Stimulated activated CD8-positive, alpha-beta memory T cell treated with anti-CD3 and anti-CD28 coated beads, Interleukin-4, amount 100 ng/mL, for 4 hours (primary cell): ENCODE measurements at places on chromosomes 5 and 9.

DNA sequence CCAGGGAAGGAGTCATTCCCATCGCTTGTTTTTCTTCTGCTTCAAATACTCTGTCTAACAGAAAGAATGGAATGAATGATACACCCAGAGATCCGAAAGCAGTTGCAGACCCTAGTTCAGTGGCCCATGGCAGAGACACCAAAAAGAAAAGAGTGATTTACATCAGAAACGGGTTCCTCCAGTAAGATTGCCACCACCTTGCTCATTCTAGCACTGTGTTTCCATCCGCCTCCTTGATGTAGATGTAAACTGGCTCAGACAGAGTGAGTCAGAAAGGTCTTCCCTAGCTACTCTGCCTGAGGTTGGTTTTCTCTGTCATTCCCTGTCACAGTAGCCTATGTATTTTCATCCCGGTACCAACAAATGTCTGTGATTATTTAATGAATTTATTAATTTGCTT is 15.9 kb upstream of the CLINT1 start:
- DNase-seq: no peak

- DNase-seq: no peak
Measured at GRCh38 chr5:73591698-73592501, 26.4 kb downstream of the UTP15 start.

DNA sequence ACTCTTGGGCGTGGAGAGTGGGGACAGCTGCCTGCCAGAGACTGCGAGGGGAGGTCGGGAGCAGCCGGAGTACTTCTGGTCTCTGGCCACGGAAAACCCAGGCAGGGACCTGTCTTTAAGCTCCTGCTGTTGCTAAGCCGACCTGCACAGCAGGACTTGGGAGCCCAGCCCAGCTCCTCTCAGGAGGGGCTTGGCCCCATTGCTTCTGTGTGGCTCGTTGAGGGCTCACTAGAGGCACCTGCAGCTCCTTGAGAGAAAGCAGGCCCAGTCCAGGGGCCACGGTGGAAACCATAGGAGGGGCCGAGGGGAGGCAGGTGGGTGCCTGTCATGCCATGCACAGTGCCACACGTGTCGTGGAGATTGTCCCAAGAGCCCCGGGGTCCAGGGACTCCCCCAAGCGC is 3.3 kb upstream of the LCN2 start:
- no peak for DNase-seq

GRCh38 chr5:76445063-76445462 is 42.0 kb downstream of the IQGAP2 start:
- DNase-seq: no peak

- no peak for DNase-seq
Measured at GRCh38 chr5:87410931-87411330, 1.8 kb downstream of the CCNH start.

- DNase-seq: peak; percentile 36
Measured at GRCh38 chr9:132670457-132671391, at the start of gene GTF3C4. GTF3C4 (plus strand) TSS chr9:132670464; CDS start chr9:132670599, 135 bp downstream.

- no peak for DNase-seq
Measured at GRCh38 chr9:94770334-94770733, 43.8 kb downstream of the AOPEP start.

- DNase-seq: no peak
Measured at GRCh38 chr9:129206401-129206800, 28.3 kb upstream of the IER5L start.

DNA sequence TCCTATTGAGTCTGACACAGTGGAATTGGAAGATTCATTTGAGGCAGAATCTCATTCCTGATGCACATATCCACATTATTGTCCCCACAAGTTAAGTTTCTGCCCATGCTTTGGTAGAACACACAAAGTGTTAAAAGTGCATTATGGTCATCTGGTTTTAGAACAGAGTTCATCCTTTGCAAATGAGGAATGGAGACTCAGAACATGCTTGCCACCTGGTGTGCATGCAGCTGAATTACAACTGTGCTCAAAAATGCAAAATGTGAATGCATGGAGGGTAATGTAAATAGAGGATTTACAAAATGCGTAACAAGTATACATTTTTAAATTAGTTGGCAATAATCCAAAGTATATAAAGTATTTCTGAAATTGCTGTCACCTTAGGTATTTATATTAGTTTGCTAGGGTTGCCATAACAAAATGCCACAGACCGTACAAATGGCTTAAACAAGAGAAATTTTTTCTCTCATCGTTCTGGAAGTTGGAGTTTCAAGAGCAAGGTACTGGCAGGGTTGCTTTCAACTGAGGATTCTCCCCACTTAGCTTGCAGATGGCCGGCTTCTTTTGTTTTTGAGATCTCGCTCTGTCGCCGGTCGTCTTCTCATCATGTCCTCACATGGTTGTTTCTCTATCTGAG is 671.1 kb downstream of the TAF11L14 start:
- no peak for DNase-seq

- DNase-seq: no peak
Measured at GRCh38 chr5:164578911-164579310, 1073.5 kb downstream of the MAT2B start.

GRCh38 chr9:127201071-127201541 is 63.5 kb upstream of the GARNL3 start:
- DNase-seq: no peak

GRCh38 chr9:36091026-36091953 is 45.2 kb upstream of the GLIPR2 start:
- DNase-seq: no peak

- no peak for DNase-seq
Measured at GRCh38 chr9:76512826-76513225, 53.8 kb downstream of the GCNT1 start.

- no peak for DNase-seq
Measured at GRCh38 chr9:5479994-5480694, 29.8 kb downstream of the CD274 start.

DNA sequence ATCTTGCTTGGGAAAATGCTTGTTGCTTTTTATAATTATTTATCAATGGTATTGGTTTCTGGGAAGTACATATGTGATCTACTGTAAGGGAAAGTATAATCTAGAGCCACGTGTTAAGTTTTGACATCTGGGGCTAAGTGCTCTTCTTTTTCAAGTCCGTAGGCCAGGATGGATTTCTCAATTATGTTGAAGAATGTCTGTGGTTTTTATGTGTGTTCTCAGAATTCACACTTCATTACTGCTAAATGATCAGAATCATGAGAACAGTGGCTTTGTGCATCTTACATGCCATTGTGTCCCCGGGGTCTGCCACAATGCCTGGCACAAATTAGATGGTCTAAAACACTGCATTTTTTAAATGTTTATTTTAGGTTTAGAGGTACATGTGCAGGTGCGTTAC is 14.5 kb upstream of the AUH start:
- DNase-seq: no peak

- DNase-seq: no peak
Measured at GRCh38 chr5:148268566-148268965, at the start of gene SPINK13. SPINK13 (plus strand) TSS chr5:148268794; CDS start chr5:148270073, 1,279 bp downstream.

GRCh38 chr5:84885485-84886258 is 501.0 kb upstream of the EDIL3 start:
- no peak for DNase-seq

DNA sequence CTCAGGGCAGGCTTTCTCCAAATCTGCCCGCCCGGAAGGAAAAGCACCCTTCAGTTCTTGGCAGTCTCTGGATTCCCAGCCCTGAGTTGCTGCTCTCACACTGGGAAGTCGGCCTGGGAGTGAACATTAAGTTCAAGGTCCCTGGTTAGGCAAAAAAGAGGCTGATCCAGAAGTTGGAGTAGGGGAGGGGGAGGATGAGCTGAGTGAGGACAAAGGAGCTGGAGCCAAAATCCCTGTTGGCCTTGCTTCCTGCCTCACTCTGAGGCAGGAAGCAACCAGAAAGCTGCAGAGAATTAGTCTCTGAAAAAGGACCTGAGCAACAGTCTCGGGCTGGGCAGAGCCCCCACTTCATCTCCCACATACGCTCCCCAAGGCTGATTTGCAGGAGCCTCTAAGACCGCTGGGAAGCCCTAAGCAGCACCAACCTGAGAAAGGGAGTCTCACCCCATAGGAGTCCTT is 15.0 kb upstream of the RPS14 start:
- DNase-seq: no peak

DNA sequence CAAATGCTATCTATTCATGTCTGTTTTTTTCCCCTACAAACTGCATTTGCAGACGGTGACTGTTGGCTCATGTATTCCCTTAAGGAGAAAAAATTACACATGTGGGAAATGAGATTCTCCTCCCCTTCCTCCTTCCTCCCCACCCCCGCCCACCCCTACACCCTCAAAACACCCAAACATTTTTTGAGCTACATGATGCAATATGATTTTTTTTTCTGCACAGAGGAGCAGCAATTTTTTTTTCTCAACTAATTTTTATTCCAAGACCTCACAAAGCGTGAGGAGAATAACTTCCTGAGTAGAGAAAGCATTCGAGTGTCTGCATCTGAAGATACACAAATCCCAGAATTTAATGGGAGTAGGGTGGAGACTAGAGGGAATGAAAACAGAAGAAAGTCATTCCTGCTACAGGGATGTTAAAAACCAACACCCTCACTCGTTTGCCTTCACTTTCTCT is 118.1 kb downstream of the PRDM6 start:
- DNase-seq: no peak

DNA sequence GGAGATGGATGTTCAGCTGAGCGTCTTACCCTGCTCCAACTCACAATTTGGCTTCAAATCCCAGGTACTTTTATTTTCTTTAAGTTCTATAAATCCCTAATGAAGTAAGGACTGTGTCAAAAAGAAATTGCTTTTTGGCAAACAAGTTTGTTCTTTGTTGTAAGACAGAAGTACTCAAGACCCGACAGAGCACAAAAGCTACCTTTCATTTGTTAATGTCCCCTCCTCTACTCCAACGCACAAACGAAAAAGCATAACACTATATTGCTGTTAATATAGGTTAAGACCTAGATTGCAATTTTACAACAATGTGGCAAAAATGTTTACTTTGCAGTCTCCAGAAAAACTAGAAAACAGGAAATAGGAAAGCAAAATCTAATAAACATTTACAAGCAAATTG is 595.4 kb upstream of the DMAC1 start:
- DNase-seq: no peak

DNA sequence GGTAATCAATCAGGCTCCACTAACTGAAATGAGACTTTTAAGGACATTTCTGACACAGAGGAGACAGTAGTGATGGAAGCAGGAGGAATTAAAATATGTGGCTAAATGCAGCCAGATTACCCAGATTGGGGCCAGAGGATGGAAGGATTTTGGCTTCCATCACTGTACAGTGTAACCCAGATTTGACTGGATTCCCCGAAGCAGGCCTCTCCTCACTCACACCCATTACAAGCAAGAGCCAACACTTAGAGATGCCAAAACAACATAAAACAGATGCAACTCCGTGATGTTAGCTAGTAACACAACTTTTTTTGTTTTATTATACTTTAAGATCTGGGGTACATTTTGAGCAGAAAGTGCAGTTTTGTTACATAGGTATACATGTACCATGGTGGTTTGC is 17.6 kb downstream of the TEK start:
- DNase-seq: no peak

DNA sequence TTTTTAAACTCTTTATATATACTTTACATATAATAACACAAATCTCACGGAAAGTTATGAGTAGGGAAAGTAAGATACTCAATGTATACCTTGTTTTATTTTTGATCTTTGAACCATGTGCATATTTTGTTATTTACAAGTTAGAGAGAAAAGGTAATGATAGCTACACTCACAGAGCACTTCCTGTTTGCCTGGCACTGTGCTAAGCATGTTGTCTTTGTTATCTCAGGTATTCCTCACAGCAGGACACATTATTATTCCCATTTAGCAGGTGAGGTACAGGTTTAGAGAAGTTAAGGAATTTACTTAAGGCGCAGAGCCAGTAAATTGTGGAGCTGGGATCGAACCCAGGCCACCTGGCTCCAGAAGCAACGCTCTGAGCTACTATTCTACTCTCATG is 3.0 kb downstream of the C9 start:
- DNase-seq: no peak

DNA sequence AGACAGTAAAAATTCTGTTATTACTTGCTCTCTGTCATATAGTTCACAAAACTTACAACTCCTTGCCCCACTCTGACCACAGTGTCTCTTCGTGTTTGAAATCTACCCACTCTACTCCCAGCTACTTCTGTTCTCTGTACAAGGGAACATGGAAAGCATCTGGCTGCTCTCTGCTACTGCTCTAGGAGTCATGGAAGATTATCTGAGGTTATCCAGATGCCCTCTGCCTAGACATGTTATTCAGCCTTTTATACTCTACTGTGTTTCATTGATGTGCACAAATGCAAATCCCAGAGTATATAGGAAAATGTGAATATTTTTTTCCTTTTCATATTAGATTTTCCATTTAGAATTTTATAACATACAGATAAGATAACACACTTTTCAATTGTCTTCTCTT is 1525.6 kb downstream of the MAT2B start:
- no peak for DNase-seq

DNA sequence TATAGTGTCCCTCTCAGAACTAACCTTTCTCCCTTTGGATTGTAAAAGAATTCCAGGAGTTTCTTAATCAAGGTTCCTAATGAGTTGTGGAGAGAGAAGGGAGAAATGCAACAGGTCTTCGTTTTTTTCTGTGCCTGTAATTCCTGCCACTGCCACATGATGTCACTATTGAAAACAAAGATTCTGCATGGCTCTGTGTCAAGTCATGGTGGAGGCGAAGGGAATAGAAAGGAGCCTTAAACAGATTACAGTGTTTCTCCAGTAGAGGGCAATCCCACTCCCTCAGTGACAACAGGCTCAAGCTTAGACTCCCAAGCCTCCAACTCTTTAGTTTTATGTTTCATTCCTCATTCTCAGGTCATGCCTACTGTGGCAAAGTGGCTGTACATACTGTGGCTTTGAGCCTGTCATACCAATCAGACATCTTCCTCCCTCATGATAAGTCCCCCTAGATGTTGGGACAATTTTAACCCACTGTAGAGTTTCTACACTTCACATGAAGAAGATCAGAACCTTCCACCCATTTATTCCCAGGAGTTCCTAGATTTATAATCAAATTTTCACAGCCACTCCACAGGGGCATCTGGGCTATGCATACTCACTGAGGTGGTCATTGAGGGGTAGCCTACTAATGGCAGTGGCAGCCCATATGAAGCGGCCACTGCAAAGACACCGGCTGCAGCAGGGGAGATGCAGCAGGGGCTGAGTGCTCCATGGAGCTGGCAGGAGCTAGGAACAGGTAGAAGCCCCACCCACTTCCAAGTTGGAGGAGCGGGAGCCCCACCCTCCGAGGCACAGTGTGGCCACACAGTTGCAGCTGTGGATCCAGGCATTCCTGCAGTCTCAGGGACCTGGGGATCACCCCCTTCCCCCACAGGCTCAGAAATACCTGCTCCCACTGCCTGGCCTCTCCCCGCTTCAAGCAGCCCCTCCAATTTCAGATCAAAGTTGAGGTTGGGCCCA is 97.4 kb upstream of the TRIM32 start:
- DNase-seq: no peak
